ENCODE measurements at places on chromosomes 3 and 15. TPM values are rescaled to one million over a fixed set of nuclear protein-coding genes. Genes with fewer than 3 reads are reported as not detected.

The OXTR gene
- 7.9 TPM for total RNA-seq

The KATNBL1 gene
- 66.0 TPM for total RNA-seq

The SCAMP5 gene
- total RNA-seq, result 38.8 TPM

The CFAP100 gene
- total RNA-seq, result 1.1 TPM

The SAXO2 gene
- total RNA-seq, result 3.9 TPM

The PLSCR2 gene
- not detected for total RNA-seq

The FOXB1 gene
- total RNA-seq, result 5.9 TPM

The DCBLD2 gene
- 89.1 TPM for total RNA-seq

The AHSG gene
- not detected for total RNA-seq

The APBA2 gene
- total RNA-seq, result 79.9 TPM

The C2CD4B gene
- not detected for total RNA-seq

The STRIT1 gene
- total RNA-seq, result not detected

The CD96 gene
- total RNA-seq, result not detected

The IL12A gene
- 0.54 TPM for total RNA-seq

The SLC12A1 gene
- 0.20 TPM for total RNA-seq

The SHC4 gene
- total RNA-seq, result 4.9 TPM

The CACNA1D gene
- total RNA-seq, result 1.1 TPM

The B3GNT5 gene
- total RNA-seq, result 38.3 TPM

The GP5 gene
- total RNA-seq, result 0.09 TPM

The MED12L gene
- total RNA-seq, result 12.8 TPM

The CCR3 gene
- not detected for total RNA-seq

The GPR15 gene
- not detected for total RNA-seq

The KAT2B gene
- 13.3 TPM for total RNA-seq

The MUSTN1 gene
- 4.1 TPM for total RNA-seq

The CCR9 gene
- total RNA-seq, result not detected

The FBXW12 gene
- 0.44 TPM for total RNA-seq

The CHRNA5 gene
- 23.6 TPM for total RNA-seq

The ARHGAP31 gene
- total RNA-seq, result 6.3 TPM

The C3orf70 gene
- 15.9 TPM for total RNA-seq

The RBPMS2 gene
- total RNA-seq, result 40.5 TPM

The MUC20 gene
- 2.3 TPM for total RNA-seq

The MST1R gene
- 2.6 TPM for total RNA-seq

The MNS1 gene
- total RNA-seq, result 9.6 TPM

The OR5K3 gene
- total RNA-seq, result not detected

The PFN2 gene
- total RNA-seq, result 282 TPM

The FAM107A gene
- total RNA-seq, result 1.6 TPM

The EID1 gene
- total RNA-seq, result 212 TPM

The WDR72 gene
- 1.7 TPM for total RNA-seq

The TRIM42 gene
- total RNA-seq, result not detected

The GREM1 gene
- total RNA-seq, result 0.07 TPM
